Activated CD4-positive, alpha-beta T cell treated with anti-CD3 and anti-CD28 coated beads for 24 hours (primary cell): ENCODE measurements at places on chromosomes 7 and 10.
A peak's percentile ranks its signal among the peaks of the same experiment; 100 is the strongest.

DNA sequence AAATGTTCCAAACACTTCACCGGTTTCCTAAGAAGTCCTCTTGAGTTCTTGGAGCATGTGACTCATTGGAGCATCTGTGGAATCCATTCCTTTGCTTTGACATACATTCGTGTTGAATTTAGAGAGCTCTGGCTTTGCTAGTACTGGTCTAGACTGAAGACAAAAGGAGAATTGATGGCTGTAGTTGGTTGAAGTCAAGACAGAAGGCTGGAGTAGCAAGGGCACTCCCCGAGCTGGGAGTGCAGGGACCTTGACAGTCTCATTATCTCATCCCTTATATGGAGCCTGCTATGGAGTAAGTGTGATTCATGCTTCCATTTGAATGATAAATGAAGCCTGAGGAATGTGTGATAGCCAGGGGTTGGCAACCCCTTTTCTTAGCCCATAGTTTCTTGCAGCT is 1249.1 kb downstream of the TYW1 start:
- DNase-seq, result no peak

- DNase-seq, result no peak
Measured at GRCh38 chr10:106570268-106570667, 594.2 kb downstream of the SORCS1 start.

DNA sequence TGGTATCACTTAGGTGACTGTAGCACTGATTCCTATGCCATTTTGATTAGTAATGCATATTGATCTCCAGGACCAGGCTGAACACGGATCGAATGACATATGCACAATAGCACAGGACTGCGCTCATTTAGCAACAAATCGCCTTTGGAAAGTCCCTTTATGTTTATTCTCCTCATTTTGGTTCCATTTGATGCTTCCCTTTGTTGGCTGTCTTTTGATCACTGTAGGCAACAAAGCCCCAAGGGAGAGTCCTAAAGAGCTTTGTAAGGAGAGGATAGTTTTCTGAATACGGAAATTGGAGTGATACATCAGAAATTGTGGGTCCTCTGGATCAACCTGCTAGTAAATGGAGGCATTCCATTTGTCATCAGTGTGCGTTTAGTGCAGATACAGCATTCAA is 1111.4 kb downstream of the SORCS1 start:
- no peak for DNase-seq

DNA sequence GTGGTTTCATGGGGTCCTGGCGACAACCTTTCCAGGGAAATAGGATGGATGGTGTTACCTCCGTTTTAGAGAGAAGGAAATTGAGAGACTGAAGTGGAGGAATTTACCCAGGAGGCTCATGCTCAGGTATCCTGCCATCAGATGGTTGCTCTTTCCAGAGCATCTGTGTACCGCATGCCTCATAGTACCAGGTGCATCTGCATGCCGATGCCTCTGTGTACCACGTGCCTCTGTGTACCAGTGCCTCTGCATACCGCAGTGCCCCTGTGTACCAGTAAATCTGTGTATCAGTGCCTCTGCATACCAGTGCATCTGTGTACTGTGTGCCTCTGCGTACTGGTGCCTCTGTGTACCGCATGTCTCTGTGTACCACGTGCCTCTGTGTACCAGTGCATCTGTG is 3.2 kb downstream of the VWA2 start:
- no peak for DNase-seq

GRCh38 chr10:58955615-58956014 is 220.8 kb upstream of the PHYHIPL start:
- no peak for DNase-seq

- DNase-seq, result no peak
Measured at GRCh38 chr10:6328699-6329423, 126.1 kb downstream of the PFKFB3 start.

DNA sequence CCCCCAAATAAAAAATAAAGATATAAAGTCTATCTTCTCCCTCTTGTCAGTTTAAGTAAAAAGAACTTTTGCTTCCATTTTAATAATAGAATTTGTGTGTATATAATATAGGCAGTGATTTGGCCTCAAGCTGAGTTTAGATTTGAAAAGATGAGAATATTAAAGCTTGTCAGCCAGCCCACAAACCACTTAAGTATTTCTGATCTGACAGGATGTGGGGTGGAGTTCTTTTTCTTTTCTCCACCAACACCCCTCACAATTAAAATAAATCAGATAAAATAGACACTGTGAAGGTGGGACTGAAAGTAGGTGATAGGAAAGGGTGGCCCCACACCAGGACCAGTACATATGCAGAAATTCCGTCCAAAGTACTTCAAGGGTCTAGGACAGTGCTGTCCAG is 714.1 kb downstream of the AUTS2 start:
- no peak for DNase-seq

DNA sequence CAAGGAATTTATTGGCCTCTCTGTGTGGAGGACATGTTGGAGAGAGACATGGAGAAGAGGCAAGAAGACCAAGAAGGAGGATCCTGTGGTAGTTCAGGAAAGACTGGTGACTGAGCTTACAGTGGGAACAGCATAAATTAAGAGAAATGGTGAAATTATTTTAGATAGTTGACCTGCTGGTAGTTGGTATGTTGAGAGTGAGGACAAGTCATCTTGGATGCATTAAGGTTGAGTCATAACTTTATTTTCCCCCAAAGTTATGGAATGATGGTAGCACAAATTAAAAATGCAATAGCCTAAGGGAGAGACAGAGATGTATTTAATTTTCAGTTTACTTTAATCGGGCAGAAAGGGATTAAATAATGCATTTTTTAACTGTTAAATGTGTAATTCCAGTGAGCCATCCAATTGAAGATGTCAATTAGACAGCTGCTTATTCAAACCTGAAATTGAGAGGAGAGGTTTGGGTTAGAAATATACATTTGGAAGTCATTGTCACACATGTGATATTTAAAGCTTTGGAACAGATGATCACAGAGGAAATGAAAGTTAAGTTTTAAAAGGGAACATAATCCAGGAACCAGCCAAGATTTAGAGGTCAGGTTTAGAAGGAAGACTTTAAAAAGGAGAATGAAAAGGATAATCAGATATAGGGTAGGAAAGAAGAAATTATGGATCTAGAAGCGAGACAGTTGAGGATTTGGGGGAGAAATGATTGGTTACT is 80.6 kb downstream of the DGKB start:
- no peak for DNase-seq

GRCh38 chr10:6678211-6678803 is 98.2 kb upstream of the PRKCQ start:
- DNase-seq, result peak; percentile 51

DNA sequence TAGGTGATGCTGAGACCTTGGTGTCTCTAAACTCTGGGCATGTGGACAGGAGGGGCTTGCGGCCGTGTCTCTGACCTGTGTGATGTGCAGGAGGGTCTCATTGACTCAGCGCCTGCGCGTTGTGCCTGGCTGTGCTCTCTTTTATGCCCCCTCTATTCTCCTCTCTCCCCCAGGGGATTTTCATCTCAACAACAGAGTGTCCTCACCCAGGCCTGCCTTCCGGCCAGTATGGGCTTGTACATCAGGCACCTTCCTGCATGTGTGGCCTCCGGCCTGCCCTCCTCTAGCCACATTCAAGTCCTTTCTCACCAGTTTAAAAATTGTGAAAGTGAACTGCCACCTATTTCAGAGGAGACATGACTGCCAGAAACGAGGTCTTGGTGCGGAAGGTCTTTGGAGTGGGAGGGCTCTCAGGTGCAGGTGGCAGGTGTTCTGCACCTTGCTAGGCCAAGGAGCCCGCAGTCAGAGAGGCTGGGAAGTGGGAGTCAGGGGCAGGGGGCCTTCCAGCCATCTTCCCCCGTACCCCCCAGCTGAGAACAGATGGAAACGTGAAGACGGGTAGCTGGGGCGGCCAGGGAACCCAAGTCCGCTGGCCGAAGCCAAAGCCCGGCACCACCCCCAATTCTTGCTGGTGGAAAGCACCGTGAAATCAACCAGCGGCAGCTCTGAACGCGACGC is 531 bp upstream of the INTS15 start:
- no peak for DNase-seq

- DNase-seq, result no peak
Measured at GRCh38 chr10:44930904-44931620, 19.9 kb downstream of the TMEM72 start.

- DNase-seq, result no peak
Measured at GRCh38 chr7:25503306-25503705, 275.0 kb upstream of the NPVF start.

- no peak for DNase-seq
Measured at GRCh38 chr7:157652161-157652953, 315.6 kb downstream of the DNAJB6 start.

DNA sequence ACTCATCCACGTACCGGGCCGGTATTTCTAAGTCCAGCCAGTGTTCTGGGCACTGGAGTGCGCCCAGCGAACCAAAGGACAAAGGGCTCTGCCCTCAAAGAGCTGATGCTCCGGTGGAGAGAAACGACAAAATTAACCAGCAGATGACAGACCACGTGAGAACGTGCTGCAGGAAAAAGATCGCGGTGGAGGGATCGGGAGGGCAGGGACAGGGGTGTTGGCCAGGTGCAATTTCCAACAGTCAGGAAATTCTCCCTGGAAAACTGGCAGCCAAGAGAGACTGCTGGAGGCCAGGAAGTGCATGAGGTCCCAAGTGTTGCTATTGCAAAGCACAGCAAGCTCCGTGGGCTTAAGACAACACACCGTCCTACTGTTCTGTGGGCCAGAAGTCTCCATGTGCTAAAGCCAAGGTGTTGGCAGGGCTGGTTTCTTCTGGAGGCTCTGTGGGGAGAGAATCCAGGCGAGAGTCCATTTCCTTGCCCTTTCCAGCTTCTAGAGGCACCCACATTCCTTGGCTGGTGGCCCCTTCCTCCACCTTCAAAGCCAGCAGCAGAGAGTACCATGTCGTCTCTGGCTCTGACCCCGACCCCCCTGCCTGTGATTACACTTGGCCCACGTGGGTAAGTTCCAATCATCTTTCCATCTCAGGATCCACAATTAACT is 21.3 kb upstream of the AMZ1 start:
- no peak for DNase-seq

GRCh38 chr10:84049645-84050011 is 89.7 kb upstream of the GHITM start:
- no peak for DNase-seq

DNA sequence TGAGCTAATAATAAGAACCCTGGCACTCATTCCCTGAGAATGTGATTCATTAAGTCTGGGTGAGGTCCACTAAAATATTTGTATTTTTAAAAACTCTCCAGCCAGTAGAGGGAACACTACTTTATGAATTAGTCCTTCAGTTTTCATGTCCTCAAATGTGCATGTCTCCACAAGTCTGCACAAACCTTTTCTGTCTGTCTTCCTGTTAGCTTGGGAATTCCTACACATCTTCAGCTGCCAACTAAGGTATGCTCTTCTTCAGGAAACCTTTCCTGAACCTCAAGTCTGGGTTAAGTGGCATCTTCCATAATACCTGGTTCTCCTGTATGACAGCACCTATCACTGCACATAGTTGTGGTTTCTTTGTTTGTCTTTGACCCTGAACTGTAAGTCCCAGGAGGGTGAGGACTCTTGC is 119.6 kb upstream of the MKX start:
- no peak for DNase-seq

DNA sequence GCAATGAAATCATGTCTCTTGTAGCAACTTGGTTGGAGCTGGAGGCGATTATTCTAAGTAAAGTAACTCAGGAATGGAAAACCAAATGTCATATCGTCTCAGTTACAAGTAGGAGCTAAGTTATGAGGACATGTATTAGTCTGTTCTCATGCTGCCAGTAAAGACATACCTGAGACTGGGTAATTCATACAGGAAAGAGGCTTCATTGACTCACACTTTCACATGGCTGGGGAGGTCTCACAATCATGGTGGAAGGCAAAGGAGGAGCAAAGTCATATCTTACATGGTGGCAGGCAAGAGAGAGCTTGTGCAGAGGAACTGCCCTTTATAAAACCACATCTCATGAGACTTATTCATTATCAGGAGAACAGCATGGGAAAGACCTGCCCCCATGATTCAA is 370.1 kb upstream of the PRKCQ start:
- no peak for DNase-seq

- no peak for DNase-seq
Measured at GRCh38 chr10:79221110-79222051, 125.9 kb upstream of the PPIF start.
